Urinary bladder (tissue), 4 donors: ENCODE measurements at places on chromosomes 13 and 19.

- DNase-seq = peak; percentile 56
Observed at GRCh38 chr13:113853518-113854237, 10.2 kb downstream of the GAS6 start.

- no peak for DNase-seq
Observed at GRCh38 chr13:99434258-99434788, 66.9 kb upstream of the TM9SF2 start.

GRCh38 chr19:2239771-2240770 lies 3.4 kb downstream of the SF3A2 start:
- no peak for DNase-seq

GRCh38 chr13:107091428-107091827 lies 523.5 kb upstream of the ARGLU1 start:
- no peak for DNase-seq

- DNase-seq = no peak
Observed at GRCh38 chr13:106453101-106453500, 82.4 kb downstream of the EFNB2 start.

GRCh38 chr13:75825161-75825560 lies 189.0 kb downstream of the LMO7 start:
- no peak for DNase-seq

DNA sequence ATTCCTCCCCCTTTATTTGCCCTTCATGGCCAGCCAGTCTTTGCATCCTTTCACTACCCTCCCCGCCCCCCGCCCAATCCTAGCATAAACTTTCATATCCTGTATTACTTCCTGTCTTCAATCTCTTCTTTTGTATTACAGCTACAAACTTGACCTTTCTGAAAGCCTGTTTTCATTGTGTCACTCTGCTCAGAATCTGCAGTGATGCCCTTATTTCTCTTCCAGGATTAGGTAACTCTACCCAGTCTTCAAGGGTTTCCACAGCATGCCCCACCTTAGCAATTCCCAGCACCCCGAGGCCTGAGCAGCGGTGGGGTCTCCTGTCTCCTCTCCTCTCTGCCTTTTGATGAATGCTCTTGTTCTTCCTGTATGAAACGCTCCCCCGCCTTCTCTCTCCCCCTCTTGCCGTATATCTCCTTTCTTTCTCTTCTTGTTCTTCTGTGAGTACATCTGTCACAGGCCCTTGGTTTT lies 145.6 kb downstream of the SHISA2 start:
- DNase-seq = no peak

- peak; percentile 35 for DNase-seq
Observed at GRCh38 chr13:104984296-104984818, 1551.1 kb downstream of the EFNB2 start.

DNA sequence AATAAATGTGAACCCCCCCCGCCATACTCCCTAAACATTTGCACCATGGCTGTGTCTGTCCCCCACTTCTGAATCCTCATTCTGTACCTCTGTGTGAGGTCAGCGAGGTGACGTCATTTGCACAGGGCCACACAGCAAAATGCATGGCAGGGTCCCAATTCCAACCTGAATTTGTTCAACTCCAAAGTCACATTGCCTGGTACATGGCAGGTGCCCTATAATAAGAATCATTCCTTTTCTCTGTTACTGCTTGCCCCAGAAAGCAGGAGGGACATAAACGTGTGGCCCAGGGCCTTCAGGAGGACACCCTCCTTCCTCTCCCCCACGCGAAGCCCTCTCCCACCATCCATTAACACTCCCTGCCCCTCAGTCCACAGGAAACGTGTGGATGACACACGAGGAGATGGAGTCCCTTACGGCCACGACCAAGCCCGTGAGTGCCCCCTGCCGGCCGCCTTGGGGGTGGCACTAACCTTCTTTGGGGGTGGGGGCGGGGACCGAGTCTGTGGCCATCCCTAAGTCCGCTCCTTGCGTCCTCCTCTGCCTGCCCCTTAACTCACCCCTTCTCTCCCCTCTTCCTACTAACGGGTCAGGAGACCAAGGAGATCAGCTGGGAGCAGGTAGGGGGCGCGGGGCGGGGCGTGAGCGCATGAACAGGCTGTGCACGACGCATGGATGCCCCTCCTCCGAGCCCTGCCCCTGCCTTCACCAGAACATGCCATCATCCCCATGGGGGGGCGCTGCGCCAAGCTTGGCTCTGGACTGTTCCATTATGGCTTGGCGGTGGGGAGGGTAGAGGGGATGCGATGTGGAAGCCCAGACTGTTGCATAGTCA lies 9.4 kb downstream of the HRC start:
- no peak for DNase-seq

GRCh38 chr13:79468819-79469218 lies 12.1 kb upstream of the NDFIP2 start:
- DNase-seq = no peak

- no peak for DNase-seq
Observed at GRCh38 chr13:43426355-43426754, 360.4 kb downstream of the ENOX1 start.
